Dermis blood vessel endothelial cell (primary cell): ENCODE measurements at places on chromosomes 12 and 14. TPM values are rescaled to one million over a fixed set of nuclear protein-coding genes. Genes with fewer than 3 reads are reported as not detected.

The TAS2R31 gene
- 3.8 and 6.8 TPM in 2 replicates for total RNA-seq

The ACSM4 gene
- not detected in 2 replicates for total RNA-seq

The RHOF gene
- total RNA-seq, result 6.1 and 6.5 TPM in 2 replicates

The IFNG-AS1 gene
- total RNA-seq, result not detected in 2 replicates

The PTPRO gene
- not detected in 2 replicates for total RNA-seq

The PRPH gene
- total RNA-seq, result not detected in 2 replicates

The CLEC4A gene
- total RNA-seq, result 0.19 TPM in 1 of 2 replicates, not detected in the other

The NPAS3 gene
- 0.05 TPM in 1 of 2 replicates, not detected in the other for total RNA-seq

The ARMH4 gene
- 1.5 and 2.0 TPM in 2 replicates for total RNA-seq

The SLC7A7 gene
- 4.8 and 8.3 TPM in 2 replicates for total RNA-seq

The C14orf180 gene
- not detected in 2 replicates for total RNA-seq

The TMED8 gene
- total RNA-seq, result 11.2 and 12.9 TPM in 2 replicates

The TSPAN8 gene
- 0.23 TPM in 1 of 2 replicates, not detected in the other for total RNA-seq

The PDZRN4 gene
- not detected in 2 replicates for total RNA-seq

The ALKBH1 gene
- total RNA-seq, result 12.0 and 14.1 TPM in 2 replicates

The ESRRB gene
- total RNA-seq, result not detected in 2 replicates

The ALDH6A1 gene
- total RNA-seq, result 27.9 and 35.0 TPM in 2 replicates

The ART4 gene
- 53.1 and 55.7 TPM in 2 replicates for total RNA-seq

The VWF gene
- 3,052 and 3,683 TPM in 2 replicates for total RNA-seq

The TEX52 gene
- total RNA-seq, result not detected in 2 replicates

The OR4K2 gene
- not detected in 2 replicates for total RNA-seq

The TMEM52B gene
- not detected in 2 replicates for total RNA-seq

The TM9SF1 gene
- 63.5 and 82.5 TPM in 2 replicates for total RNA-seq

The ITPK1 gene
- 24.0 and 41.3 TPM in 2 replicates for total RNA-seq

The TMEM233 gene
- 0.23 and 0.34 TPM in 2 replicates for total RNA-seq

The PIANP gene
- not detected in 2 replicates for total RNA-seq

The CHPT1 gene
- total RNA-seq, result 28.8 and 29.3 TPM in 2 replicates

The TAS2R42 gene
- not detected in 2 replicates for total RNA-seq

The MARK3 gene
- total RNA-seq, result 65.2 and 74.9 TPM in 2 replicates

The WIF1 gene
- total RNA-seq, result not detected in 2 replicates

The METTL25 gene
- 7.7 and 14.6 TPM in 2 replicates for total RNA-seq

The ZFC3H1 gene
- 22.8 and 32.5 TPM in 2 replicates for total RNA-seq

The PNMA1 gene
- total RNA-seq, result 15.7 and 38.0 TPM in 2 replicates

The KITLG gene
- 8.8 and 13.1 TPM in 2 replicates for total RNA-seq

The PIGH gene
- total RNA-seq, result 10.9 and 11.7 TPM in 2 replicates

The CLEC2D gene
- total RNA-seq, result 1.2 and 2.4 TPM in 2 replicates

The FOXM1 gene
- total RNA-seq, result 4.1 and 32.9 TPM in 2 replicates

The MIP gene
- not detected in 2 replicates for total RNA-seq

The GPRC5A gene
- total RNA-seq, result 3.2 and 10.7 TPM in 2 replicates

The MYRFL gene
- under 0.01 and 0.09 TPM in 2 replicates for total RNA-seq

The SEC23A gene
- total RNA-seq, result 366 and 370 TPM in 2 replicates

The SERPINA9 gene
- total RNA-seq, result not detected in 2 replicates

The KRT82 gene
- total RNA-seq, result not detected in 2 replicates

The SYNDIG1L gene
- not detected in 2 replicates for total RNA-seq

The OR6C2 gene
- not detected in 2 replicates for total RNA-seq

The ANKRD52 gene
- total RNA-seq, result 23.0 and 31.5 TPM in 2 replicates

The SMOC1 gene
- 1.0 and 3.1 TPM in 2 replicates for total RNA-seq

The SMIM41 gene
- total RNA-seq, result not detected in 2 replicates

The RAB15 gene
- total RNA-seq, result 9.5 and 10.4 TPM in 2 replicates

The DENND5B gene
- 12.1 and 19.3 TPM in 2 replicates for total RNA-seq

The ARHGEF25 gene
- 0.68 and 0.74 TPM in 2 replicates for total RNA-seq

The SLC24A4 gene
- under 0.01 and 0.14 TPM in 2 replicates for total RNA-seq

The PTCSC3 gene
- not detected in 2 replicates for total RNA-seq
